ENCODE measurements at places on chromosomes 11 and 22. TPM values are rescaled to one million over a fixed set of nuclear protein-coding genes. Genes with fewer than 3 reads are reported as not detected.

DNA sequence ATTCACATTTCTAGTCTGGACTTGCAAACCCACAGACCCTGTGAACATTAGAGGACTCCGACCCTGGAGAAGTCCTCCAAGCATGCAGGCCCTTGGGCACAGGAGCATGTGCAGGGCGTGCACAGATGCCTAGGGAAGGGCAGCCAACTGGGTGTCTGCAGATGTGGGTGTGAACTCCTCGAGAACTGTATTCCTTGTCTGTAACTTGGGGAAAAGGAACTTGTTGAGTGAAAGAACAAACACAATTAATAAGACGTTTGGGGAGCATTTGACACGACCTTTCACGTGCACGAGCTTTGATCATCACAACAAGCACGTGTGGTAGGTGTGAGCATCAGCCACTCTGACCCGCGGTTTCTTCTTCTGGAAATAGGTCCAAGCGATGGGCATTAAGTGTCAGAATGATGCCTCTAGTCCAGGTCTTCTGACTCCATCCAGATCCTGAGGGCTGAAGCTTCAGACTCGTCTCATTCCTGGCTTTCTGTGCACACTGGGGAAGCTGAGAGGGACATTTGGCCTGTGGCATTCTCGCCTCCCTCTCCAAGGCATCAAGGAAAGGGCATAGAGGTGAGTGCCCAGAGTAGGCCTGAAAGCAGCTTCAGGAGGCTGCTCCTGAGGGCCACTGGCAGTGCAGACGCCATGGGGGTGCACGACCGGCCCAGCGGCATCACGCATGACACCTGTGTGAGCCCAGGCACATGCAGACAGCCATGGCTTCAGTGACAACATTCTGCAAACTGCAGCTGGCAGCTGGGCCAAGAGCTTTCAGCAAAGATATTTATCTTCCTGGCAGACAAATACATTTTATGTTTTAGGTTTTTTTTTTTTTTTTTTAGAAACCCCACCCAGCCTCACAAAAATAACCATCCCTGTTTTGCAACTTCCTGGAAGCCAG is 32.5 kb downstream of the ALX4 start:
- H3K4me1 ChIP-seq = no peaks in the 10 kb centered on the region
- DNase-seq = no peak
- H3K4me3 ChIP-seq = no peak overlapping the region

DNA sequence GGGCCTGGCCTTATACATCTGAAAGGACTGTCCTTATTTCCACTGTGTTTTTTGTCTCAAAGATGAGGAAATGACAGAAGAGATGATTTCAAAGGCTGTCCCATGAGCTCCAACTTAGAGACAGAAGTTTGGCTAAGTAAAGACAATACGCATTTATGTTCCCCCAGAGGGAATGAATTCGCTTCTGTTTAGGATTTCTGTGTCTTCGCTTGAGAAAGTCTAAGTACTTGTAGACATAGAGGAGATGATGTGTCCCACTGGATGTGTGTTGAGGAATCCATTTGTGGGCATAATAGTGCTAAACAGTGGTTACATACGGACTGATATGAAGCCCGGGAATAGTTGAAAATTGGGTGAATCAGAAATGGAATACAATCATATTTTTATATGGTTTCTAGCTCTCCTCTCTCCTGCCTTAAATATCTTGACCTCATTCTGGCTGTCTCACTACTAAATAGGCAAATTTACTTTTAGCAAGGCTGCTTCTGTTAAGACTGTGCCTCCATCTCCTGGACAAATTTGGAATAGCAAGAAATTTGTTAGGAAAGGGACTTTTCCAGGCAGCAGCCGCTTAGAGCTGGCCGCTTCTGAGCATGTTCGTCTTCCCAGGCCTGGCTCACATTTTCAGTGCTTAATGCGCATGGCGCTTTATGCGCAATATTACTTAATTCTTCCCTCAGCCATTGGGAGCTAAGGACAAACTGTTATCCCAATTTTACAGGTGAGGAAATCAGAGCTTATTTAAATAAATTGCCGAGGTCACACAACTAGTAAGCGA is 1.9 kb upstream of the PEX26 start:
- peaks cover 18% of the 10 kb centered on the region for H3K36me3 ChIP-seq
- no peak for DNase-seq
- H3K4me1 ChIP-seq = peaks cover 33% of the 10 kb centered on the region
- H3K27me3 ChIP-seq = no peaks in the 10 kb centered on the region
- peak overlapping the region; percentile 18 for H3K27ac ChIP-seq
- peak overlapping the region; percentile 49 for H3K4me3 ChIP-seq

- no peak for DNase-seq
- no peaks in the 10 kb centered on the region for H3K36me3 ChIP-seq
- peaks cover 24% of the 10 kb centered on the region for H3K27me3 ChIP-seq
- no peaks in the 10 kb centered on the region for H3K4me1 ChIP-seq
Measured at GRCh38 chr11:120645639-120646038, 134.1 kb downstream of the GRIK4 start.

DNA sequence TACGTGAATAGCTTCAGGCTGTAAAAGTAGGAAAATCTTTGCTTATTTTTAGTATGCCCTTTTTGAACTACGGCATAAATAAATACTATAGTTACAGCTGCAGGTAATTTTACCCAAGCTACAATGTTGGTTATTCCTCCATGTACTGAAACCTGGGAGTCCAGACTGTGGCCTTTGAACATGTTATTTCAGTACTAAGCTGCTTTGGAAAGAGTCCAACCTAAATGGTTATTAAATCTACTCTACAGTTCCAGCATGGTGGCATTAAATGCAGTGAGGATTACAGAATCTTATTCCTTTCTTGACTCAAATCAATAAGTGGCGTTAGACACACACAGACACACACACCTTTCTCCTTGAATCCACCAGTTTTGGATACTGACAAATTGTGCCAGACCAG is 165.1 kb downstream of the MSANTD4 start:
- no peaks in the 10 kb centered on the region for H3K4me1 ChIP-seq
- no peaks in the 10 kb centered on the region for H3K36me3 ChIP-seq
- no peak overlapping the region for H3K4me3 ChIP-seq
- no peak overlapping the region for H3K27ac ChIP-seq

DNA sequence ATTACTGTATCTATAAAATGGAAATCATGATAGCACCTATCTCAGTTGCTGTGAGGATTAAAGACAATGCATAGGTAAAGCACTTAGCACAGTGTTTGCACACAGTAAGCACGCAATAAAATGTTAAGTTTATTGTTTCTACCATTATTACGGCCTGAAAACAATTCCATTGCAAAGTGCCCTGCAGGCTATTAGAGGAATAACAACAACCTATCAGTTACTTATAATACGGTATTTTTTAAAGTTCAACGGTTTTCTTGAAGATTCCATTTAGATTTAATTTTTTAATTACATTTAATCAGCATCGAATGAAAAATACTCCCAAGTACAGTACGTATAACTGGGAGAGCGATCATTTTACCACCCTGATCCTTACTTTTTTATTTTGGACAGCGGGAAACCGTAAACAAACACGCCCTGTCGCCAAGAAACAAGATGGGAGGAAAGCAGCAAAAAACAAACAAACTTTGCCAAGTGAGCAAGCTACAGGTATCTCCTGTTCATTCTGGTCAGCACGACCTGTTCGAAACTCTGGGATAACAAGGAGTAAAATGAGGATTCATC is 893 bp downstream of the SLC36A4 start:
- DNase-seq = no peak
- peak overlapping the region; percentile 98 for H3K4me3 ChIP-seq
- H3K27me3 ChIP-seq = no peaks in the 10 kb centered on the region

DNA sequence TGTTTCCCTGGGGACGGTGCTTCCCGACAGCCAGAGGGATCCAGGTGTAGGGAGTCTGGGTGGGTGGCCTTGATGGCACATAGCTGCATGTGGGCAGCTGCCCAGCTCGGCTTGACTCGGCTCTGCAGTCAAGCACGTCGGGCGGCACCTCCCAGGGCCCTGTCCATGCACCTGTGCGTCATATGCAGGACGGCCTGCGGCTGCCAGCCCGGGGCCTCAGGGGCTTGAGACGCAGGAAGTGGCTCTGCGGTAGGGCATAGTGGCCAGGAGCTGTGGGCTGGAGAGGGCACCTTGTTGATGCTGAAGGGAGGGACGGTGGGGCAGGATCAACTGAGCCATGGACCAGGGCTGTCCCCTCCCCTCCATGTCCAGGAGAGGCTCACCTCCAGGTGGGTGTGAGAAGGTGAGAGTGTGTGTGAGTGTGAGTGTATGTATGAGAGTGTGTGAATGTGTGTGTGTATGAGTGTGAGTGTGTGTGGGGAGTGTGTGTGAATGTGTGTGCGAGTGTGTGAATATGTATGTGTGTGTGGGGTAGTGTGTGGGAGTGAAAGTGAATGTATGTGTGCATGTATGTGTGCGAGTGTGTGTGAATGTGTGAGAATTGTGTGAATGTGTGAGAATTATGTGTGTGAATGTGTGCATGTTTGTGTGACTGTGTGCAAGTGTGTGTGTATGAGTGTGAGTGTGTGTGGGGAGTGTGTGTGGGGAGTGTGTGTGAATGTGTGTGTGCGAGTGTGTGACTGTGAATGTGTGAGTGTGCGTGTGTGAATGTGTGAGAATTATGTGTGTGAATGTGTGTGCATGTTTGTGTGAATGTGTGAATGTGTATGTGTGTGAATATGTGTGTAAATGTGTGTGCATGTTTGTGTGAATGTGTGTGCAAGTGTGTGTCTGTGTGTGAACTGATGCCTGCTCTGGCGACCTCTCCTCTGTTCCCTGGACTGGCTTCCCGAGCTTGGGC is 5.7 kb upstream of the SUN2 start:
- no peaks in the 10 kb centered on the region for H3K27me3 ChIP-seq
- no peaks in the 10 kb centered on the region for H3K36me3 ChIP-seq
- H3K4me1 ChIP-seq = peaks cover 27% of the 10 kb centered on the region
- no peak overlapping the region for H3K27ac ChIP-seq

- peaks cover 28% of the 10 kb centered on the region for H3K36me3 ChIP-seq
- peak overlapping the region; percentile 100 for H3K27ac ChIP-seq
- peak overlapping the region; percentile 47 for H3K4me3 ChIP-seq
- peak; percentile 97 for DNase-seq
- H3K27me3 ChIP-seq = no peaks in the 10 kb centered on the region
- H3K4me1 ChIP-seq = peaks cover 21% of the 10 kb centered on the region
Measured at GRCh38 chr11:66222358-66223149, 45.9 kb upstream of the RAB1B start.

- peak; percentile 83 for DNase-seq
- H3K27me3 ChIP-seq = peaks cover 25% of the 10 kb centered on the region
- H3K27ac ChIP-seq = no peak overlapping the region
- peaks cover 5% of the 10 kb centered on the region for H3K4me1 ChIP-seq
- no peaks in the 10 kb centered on the region for H3K36me3 ChIP-seq
Measured at GRCh38 chr22:29154364-29155048, 51.2 kb upstream of the EMID1 start.

DNA sequence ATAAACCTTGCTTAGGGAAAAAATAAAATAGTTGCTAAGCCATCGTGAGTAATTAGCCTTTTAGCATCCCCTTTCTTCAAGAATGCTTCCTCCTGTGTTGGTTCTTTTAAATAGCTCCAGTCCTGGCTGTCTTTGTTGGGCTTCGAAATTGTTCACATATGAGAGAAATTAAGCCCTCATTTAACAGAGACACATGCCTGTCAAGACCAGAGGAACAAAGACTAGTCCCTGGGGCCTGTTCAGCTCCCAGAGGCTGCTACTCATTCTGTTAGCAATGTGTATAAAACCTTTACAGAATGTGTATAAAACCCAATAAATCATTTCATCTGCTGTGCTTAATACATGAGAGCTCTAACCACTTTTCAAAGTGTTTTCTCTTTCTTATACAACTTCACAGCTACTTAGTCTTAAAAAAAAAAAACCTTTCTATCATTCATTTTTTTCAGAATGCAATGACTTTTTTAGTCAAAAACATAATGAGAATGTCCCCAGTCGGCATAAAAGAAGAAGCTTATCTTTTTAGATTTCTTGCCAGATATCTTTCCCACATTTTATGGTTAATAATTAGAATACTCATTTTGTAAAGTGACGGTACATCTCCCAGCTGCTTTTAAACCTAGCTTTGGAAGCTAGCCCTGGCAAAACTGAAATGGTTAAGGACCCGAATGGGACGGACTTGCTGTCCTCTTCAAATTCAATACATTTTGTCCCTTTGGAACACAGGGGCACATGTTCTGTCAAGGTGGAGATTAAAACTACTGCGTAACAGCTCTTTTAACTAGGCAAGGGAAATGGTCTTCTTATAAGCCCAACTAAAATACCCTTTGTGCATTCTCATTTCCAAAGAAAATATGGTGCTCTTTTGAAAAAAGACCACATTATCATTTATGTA is 186.1 kb downstream of the SOX6 start:
- DNase-seq = no peak
- no peak overlapping the region for H3K27ac ChIP-seq
- no peaks in the 10 kb centered on the region for H3K4me1 ChIP-seq
- no peaks in the 10 kb centered on the region for H3K36me3 ChIP-seq

GRCh38 chr11:35932121-35932520 is 11.7 kb upstream of the LDLRAD3 start:
- H3K27ac ChIP-seq = no peak overlapping the region
- H3K4me3 ChIP-seq = no peak overlapping the region
- DNase-seq = no peak
- peaks cover 14% of the 10 kb centered on the region for H3K27me3 ChIP-seq
- no peaks in the 10 kb centered on the region for H3K36me3 ChIP-seq
- no peaks in the 10 kb centered on the region for H3K4me1 ChIP-seq

- H3K27ac ChIP-seq = no peak overlapping the region
- H3K4me1 ChIP-seq = no peaks in the 10 kb centered on the region
- no peak for DNase-seq
- no peaks in the 10 kb centered on the region for H3K27me3 ChIP-seq
- H3K36me3 ChIP-seq = no peaks in the 10 kb centered on the region
- no peak overlapping the region for H3K4me3 ChIP-seq
Measured at GRCh38 chr11:28461338-28461737, 353.1 kb downstream of the METTL15 start.

DNA sequence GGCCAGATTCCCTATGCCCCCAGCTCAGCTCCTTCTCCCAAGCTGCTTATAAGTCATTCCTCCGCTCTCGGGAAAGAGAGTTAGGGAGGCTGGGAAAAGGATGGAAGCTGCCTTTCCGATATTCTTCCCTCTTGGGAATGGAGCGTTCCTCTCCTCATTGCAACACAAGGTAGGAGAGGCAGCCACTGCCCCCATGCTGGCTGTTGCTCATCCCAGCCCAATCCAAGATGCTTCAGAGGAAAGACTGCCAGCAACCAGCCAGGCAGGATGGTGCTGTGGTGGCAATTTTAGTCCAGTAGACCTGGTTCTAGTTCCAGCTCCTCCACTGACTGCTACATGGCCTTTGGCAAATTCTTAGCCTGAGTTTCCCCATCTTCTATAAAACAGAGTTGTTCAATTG is 13.7 kb upstream of the C11orf96 start:
- no peak overlapping the region for H3K27ac ChIP-seq
- no peaks in the 10 kb centered on the region for H3K4me1 ChIP-seq
- H3K4me3 ChIP-seq = no peak overlapping the region
- no peaks in the 10 kb centered on the region for H3K36me3 ChIP-seq

GRCh38 chr11:208181-208916 is 841 bp downstream of the RIC8A start:
- peak; percentile 89 for DNase-seq
- H3K27me3 ChIP-seq = no peaks in the 10 kb centered on the region
- H3K27ac ChIP-seq = peak overlapping the region; percentile 99
- peak overlapping the region; percentile 97 for H3K4me3 ChIP-seq
- peaks cover 45% of the 10 kb centered on the region for H3K4me1 ChIP-seq

SLN gene
- not detected for total RNA-seq

APOL1 gene
- total RNA-seq = 46.3 TPM

ANO5 gene
- total RNA-seq = not detected

HPX gene
- total RNA-seq = 0.56 TPM

MUC15 gene
- total RNA-seq = not detected

OR51I1 gene
- total RNA-seq = not detected

GGTLC3 gene
- total RNA-seq = not detected

SYT8 gene
- total RNA-seq = not detected

SELENOH gene
- 235 TPM for total RNA-seq

TTLL12 gene
- 64.4 TPM for total RNA-seq

TRIM6 gene
- total RNA-seq = 0.74 TPM

KRTAP5-2 gene
- total RNA-seq = not detected

OR10A2 gene
- total RNA-seq = not detected

MPZL2 gene
- total RNA-seq = 17.8 TPM

Data from activated CD4-positive, alpha-beta memory T cell treated with anti-CD3 and anti-CD28 coated beads for 36 hours (primary cell).